CD4-positive, alpha-beta T cell (primary cell): ENCODE measurements at places on chromosomes 16 and 17.
A peak's percentile ranks its signal among the peaks of the same experiment; 100 is the strongest.

- DNase-seq: no peak
- H3K27ac ChIP-seq: no peak overlapping the region
- H3K4me3 ChIP-seq: no peak overlapping the region
Measured at GRCh38 chr16:79009896-79010295, 590.6 kb downstream of the MAF start.

DNA sequence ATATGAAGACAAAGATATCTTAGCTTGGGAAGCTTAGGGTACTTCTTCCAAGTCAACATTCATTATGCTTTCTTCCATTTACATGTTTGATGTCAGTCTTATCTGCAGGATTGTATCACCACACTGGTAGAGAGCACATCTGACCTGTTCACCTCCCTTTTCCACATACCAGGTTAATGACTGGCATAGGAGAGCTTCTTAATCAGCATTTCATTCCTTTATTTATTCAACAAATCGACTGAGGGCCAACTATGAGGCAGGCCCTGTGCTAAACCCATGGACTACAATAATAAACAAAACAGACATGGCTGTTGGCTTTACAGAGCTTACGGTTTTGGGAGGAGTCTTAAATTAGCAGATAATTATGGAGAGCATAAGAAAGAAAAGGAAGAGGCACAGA, 378.1 kb upstream of the CDH11 start:
- H3K27ac ChIP-seq: no peak overlapping the region
- no peak for DNase-seq
- no peak overlapping the region for H3K4me3 ChIP-seq
- H3K27me3 ChIP-seq: no peaks in the 10 kb centered on the region
- no peaks in the 10 kb centered on the region for H3K4me1 ChIP-seq

DNA sequence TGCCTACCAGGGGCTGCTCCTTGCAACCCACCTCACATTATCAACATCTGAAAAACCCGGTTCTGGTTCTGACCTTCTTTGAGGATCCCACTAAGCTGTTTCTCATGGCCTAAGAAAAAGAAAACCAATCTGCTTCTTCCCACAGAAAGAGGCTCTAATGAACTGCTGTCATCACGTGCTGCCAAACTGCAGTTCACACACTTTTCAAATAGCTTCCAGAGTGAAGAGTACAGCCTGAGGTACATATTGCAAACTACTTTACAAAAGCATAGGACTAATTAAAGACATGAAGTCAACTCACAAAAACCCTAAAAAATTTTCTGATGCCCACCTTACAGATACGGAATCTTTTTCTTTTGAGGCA, 36.7 kb downstream of the SMG6 start:
- H3K27me3 ChIP-seq: no peaks in the 10 kb centered on the region

- H3K4me3 ChIP-seq: no peak overlapping the region
- H3K27me3 ChIP-seq: no peaks in the 10 kb centered on the region
- H3K4me1 ChIP-seq: no peaks in the 10 kb centered on the region
- H3K36me3 ChIP-seq: no peaks in the 10 kb centered on the region
Measured at GRCh38 chr16:59905606-59906005, 1171.5 kb upstream of the GOT2 start.

DNA sequence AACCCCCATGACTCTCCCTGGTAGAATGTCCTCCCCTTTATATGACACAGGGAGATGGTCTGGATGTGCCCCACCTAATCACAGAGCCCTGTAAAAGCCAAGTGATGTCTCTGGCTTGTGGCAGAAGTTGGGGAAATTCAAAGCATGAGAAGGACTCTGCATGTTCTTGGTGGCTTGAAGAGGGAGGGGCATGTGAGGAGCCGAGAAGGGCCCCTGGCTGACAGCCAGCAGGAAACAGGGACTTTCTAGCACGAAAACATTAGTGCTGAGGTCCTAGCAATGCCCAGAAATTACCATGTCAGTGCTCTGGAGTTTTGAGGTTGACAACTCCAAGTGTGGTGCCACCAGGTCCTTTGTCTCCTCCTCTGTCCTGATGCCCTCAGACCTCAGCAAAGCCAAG, 75.9 kb downstream of the USP22 start:
- H3K27ac ChIP-seq: no peak overlapping the region
- H3K4me1 ChIP-seq: peaks cover 2% of the 10 kb centered on the region
- H3K4me3 ChIP-seq: no peak overlapping the region
- DNase-seq: no peak
- H3K27me3 ChIP-seq: no peaks in the 10 kb centered on the region

- H3K4me3 ChIP-seq: peak overlapping the region; percentile 22
- peaks cover 6% of the 10 kb centered on the region for H3K4me1 ChIP-seq
- peaks cover 27% of the 10 kb centered on the region for H3K27me3 ChIP-seq
- H3K36me3 ChIP-seq: no peaks in the 10 kb centered on the region
- H3K27ac ChIP-seq: no peak overlapping the region
- peak; percentile 81 for DNase-seq
Measured at GRCh38 chr17:38508954-38509771, 80.9 kb downstream of the ARHGAP23 start.

DNA sequence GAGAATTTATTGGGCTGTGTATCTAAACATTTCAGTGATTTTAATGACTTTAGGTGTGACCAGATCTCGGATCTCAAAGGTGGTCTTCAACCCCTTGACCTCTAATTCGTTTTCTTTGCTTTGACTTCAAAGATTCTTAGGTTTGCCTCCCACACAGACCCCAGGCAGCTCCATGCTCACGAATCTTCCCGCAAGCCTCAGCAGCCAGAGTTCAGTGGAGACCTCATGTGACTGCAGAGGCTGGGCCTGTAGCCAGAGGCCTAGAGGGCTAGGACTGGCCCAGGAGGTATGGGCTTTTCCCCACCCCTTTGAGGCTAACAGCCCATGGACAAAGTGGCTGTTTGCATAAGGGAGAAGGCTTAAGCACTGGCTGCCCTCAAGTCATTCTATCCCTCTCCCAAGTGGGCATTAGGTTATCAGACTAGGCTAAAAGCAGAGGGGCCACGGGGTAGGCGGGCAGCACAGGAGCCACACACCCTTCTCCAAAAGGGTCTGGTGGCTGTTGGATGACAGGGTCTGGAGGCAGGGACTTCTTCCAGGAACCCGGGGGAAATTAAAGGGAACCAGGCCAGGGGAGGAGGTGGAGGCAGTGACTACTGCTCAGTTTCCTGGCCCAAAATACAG, 3.0 kb downstream of the HIRIP3 start:
- H3K4me1 ChIP-seq: peaks cover 24% of the 10 kb centered on the region
- no peak overlapping the region for H3K4me3 ChIP-seq
- H3K27me3 ChIP-seq: no peaks in the 10 kb centered on the region
- peaks cover 57% of the 10 kb centered on the region for H3K36me3 ChIP-seq
- H3K27ac ChIP-seq: no peak overlapping the region

- peak overlapping the region; percentile 80 for H3K4me3 ChIP-seq
- no peaks in the 10 kb centered on the region for H3K27me3 ChIP-seq
- peaks cover 17% of the 10 kb centered on the region for H3K4me1 ChIP-seq
- peak overlapping the region; percentile 98 for H3K27ac ChIP-seq
- H3K36me3 ChIP-seq: peaks cover 13% of the 10 kb centered on the region
Measured at GRCh38 chr17:68511254-68511670, 968 bp upstream of the PRKAR1A start.

GRCh38 chr17:40129498-40129897, 7.7 kb downstream of the MSL1 start:
- H3K27me3 ChIP-seq: no peaks in the 10 kb centered on the region
- no peak for DNase-seq
- H3K36me3 ChIP-seq: peaks cover 83% of the 10 kb centered on the region
- H3K27ac ChIP-seq: no peak overlapping the region

GRCh38 chr16:67372664-67373063, 20.6 kb downstream of the TPPP3 start:
- H3K27ac ChIP-seq: no peak overlapping the region
- H3K27me3 ChIP-seq: no peaks in the 10 kb centered on the region
- H3K36me3 ChIP-seq: no peaks in the 10 kb centered on the region
- H3K4me1 ChIP-seq: no peaks in the 10 kb centered on the region

DNA sequence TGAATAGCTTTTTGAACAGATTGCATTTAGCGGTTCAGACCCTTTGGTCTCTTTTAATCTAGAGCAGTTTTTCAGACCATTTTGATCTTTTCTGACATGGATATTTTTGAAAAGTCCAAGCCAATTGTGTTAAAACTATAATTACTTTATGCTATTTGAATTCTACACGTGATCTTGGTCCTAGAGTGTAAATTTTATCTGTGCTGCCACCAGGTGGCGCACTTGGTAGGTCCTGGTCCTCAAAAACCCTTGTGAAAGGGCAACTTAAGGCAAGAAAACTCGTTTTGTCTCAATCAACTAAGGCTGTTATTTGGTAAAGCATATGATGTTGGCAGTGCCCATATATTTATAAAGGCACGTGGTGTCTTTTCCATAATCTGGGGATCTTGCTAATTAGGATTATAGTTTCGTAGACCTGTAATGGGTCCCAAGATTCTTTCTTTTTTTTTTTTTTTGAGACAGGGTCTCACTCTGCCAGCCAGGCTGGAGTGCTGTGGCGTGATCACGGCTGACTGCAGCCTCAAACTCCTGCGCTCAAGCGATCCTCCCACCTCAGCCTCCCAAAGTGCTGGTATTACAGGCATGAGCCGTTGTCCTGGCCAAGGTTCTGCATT, 43.9 kb upstream of the TEX2 start:
- DNase-seq: peak; percentile 63
- H3K4me3 ChIP-seq: no peak overlapping the region
- H3K27ac ChIP-seq: no peak overlapping the region
- H3K4me1 ChIP-seq: no peaks in the 10 kb centered on the region

GRCh38 chr17:15340966-15341365, 431 bp downstream of the TEKT3 start:
- H3K27ac ChIP-seq: no peak overlapping the region
- DNase-seq: no peak
- peaks cover 55% of the 10 kb centered on the region for H3K27me3 ChIP-seq

DNA sequence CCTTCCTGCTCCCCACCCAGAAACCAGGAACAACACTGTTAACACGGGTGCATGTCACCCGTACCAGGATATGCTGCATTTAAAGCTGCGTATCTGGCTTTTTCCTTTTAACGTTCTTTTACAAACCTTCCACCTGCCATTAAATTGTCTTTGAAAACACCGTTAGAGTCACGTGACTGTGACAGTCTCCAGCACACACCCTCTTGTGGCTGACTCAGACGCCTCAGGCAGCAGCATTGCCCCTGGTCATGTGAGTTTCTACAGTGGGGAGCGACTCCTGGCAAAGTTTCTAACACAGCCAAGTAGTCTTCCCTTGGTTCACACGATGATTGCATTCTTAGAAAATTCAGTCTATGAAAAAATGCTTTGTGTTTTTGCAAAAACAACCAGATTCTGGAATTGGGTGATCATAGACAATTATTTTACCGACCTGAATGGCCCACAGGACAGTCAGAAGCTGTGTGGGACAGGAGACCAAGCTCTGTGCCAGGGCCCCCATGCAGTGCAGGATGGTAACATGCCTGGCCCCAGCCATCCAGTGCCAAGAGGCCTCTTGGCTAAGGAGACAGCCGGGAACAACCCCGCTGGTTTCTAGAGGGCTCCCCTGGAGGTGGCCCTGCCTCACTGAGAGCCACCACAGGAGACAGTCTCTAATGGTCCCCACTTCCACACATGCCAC, 199.1 kb downstream of the KATNIP start:
- DNase-seq: no peak
- peaks cover 4% of the 10 kb centered on the region for H3K36me3 ChIP-seq
- peaks cover 9% of the 10 kb centered on the region for H3K4me1 ChIP-seq
- H3K4me3 ChIP-seq: no peak overlapping the region

- H3K27me3 ChIP-seq: no peaks in the 10 kb centered on the region
- H3K27ac ChIP-seq: peak overlapping the region; percentile 83
- peak overlapping the region; percentile 94 for H3K4me3 ChIP-seq
- DNase-seq: peak; percentile 47
- H3K4me1 ChIP-seq: peaks cover 30% of the 10 kb centered on the region
Measured at GRCh38 chr17:44197980-44198720, 1.5 kb downstream of the ATXN7L3 start.

- no peaks in the 10 kb centered on the region for H3K4me1 ChIP-seq
- H3K27me3 ChIP-seq: peaks cover 13% of the 10 kb centered on the region
- no peak overlapping the region for H3K27ac ChIP-seq
- H3K36me3 ChIP-seq: no peaks in the 10 kb centered on the region
- H3K4me3 ChIP-seq: no peak overlapping the region
Measured at GRCh38 chr17:41001795-41002194, 2.1 kb upstream of the KRTAP3-2 start.

GRCh38 chr16:66116163-66117002, 250.1 kb upstream of the CDH5 start:
- DNase-seq: no peak
- no peaks in the 10 kb centered on the region for H3K36me3 ChIP-seq
- no peak overlapping the region for H3K27ac ChIP-seq
- no peaks in the 10 kb centered on the region for H3K4me1 ChIP-seq
- no peak overlapping the region for H3K4me3 ChIP-seq
- no peaks in the 10 kb centered on the region for H3K27me3 ChIP-seq

DNA sequence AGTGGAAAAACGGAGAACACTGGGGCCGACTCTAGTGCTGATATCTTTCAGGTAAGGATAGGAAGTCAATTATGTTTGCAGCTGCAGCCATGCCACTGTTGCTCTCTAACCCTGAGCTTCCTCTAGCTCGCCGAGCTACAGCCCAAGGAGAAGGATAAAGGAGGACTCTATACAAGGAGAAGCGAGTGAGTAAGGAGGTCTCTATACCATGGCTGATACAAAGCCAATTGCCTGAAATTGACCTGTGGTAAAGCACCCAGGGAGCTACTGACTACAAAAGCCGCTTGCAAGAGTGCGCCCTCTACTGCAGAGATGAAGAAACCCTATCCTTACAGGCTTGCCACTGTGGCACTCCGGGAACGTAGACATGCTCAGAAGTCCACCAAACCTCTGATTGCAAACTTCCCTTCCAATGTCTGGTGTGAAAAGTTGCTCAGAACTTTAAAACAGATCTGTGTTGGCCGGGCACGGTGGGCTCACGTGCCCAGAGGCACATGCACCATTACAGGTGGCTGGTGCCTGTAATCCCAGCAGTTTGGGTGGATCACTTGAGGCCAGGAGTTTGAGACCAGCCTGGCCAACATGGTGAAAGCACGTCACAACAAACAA, 10.8 kb upstream of the SLC46A1 start:
- no peaks in the 10 kb centered on the region for H3K27me3 ChIP-seq
- no peak overlapping the region for H3K4me3 ChIP-seq

GRCh38 chr16:82633964-82634600, 7.3 kb downstream of the CDH13 start:
- H3K4me3 ChIP-seq: no peak overlapping the region
- no peak overlapping the region for H3K27ac ChIP-seq
- H3K36me3 ChIP-seq: no peaks in the 10 kb centered on the region
- DNase-seq: no peak
- H3K27me3 ChIP-seq: peaks cover 4% of the 10 kb centered on the region

DNA sequence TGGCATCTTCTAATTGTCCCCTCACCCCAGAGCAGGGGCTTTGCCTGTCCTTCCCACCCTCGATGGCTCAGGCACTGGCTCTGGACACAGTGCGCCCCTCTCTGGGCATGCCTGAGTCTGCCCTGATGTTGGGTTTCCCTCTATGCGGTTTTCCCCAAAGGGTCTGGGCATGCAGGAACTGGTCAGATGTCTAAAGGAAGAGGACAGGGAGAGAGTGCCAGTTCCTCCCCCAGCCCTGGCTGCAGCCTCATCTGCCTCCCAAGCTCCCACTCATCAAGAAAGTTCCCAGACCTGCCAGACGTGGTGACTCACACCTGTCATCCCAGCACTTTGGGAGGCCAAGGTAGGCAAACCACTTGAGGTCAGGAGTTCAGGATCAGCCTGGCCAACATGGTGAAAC, 41.3 kb upstream of the PABPN1L start:
- H3K27me3 ChIP-seq: no peaks in the 10 kb centered on the region
- no peak overlapping the region for H3K27ac ChIP-seq
- H3K4me3 ChIP-seq: no peak overlapping the region
- no peaks in the 10 kb centered on the region for H3K36me3 ChIP-seq
